ENCODE measurements at places on chromosomes 5 and 9.

DNA sequence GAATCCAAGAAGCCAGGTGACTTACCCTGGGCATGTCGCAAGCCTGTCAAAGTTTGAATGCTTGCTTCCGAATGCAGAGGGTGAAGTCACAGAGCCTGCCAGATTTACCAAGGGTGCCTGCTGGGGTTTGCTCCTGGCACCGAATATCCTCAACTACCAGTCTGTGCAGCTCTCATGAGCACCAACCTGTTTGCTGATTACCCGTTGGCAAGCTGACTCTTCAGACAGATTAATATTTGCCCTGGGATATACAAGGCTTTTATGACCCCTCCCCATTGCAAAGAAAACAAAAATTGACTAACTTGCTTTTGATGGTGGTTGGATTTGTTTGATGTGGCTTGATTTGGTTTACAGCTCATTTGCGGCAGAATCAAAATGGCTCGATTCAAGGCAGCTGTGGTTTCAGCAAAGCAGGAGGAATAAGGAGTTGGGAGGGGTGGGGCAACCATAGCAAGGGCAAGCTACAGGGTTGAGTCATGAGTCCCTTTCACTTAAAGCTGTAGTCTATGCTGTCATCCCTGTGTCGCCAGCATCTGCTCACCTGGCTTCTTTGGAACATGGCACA lies 82.3 kb upstream of the AGXT2 start:
- H3K36me3 ChIP-seq = no peaks in the 10 kb centered on the region
- H3K4me3 ChIP-seq = no peak overlapping the region
- no peaks in the 10 kb centered on the region for H3K4me1 ChIP-seq
- H3K27ac ChIP-seq = peak overlapping the region; percentile 10
- peak; percentile 18 for DNase-seq

DNA sequence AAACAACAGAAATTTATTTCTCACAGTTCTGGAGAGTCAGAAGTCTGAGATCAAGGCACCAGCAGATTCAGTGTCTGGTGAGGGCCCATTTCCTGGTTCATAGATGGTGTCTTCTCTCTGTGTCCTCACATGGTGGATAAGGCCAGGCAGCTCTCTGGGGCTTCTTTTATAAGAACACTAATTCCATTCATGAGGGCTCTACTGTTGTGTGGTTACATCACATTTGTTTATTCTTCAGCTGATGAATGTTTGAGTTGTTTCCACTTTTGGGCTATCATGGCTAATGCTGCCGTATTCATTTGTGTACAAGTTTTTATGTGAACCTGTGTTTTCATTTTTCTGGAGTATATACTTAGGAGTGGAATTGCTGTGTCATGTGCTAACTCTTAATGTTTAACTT lies 35.2 kb downstream of the DDX4 start:
- H3K27ac ChIP-seq = no peak overlapping the region
- no peaks in the 10 kb centered on the region for H3K27me3 ChIP-seq
- no peak overlapping the region for H3K4me3 ChIP-seq
- no peak for DNase-seq

- no peak overlapping the region for H3K27ac ChIP-seq
- no peak overlapping the region for H3K4me3 ChIP-seq
- H3K27me3 ChIP-seq = no peaks in the 10 kb centered on the region
- H3K4me1 ChIP-seq = no peaks in the 10 kb centered on the region
- no peaks in the 10 kb centered on the region for H3K36me3 ChIP-seq
These were observed 139.8 kb downstream of the DROSHA start for GRCh38 chr5:31392061-31392460.

DNA sequence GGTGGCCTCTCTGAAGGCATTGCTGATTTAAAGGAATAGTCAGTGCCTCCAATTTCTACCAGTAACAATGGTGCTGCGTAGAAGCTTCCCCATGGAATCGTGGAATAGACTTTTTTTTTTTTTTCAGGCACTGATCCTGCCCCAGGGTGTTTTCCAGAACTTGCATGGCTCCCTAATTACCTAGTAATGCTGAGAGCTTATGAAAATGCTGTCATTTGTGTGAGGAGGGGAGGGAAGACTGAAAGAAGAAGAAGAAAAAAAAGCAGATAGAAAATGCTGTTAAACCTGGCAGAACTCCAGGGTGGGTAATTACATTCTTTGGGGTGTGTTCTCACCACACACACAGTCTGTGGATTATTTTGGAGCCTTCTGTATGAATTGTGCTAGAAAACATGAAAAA lies 4.8 kb upstream of the GRIA1 start:
- no peak for DNase-seq
- H3K27me3 ChIP-seq = no peaks in the 10 kb centered on the region
- H3K4me3 ChIP-seq = no peak overlapping the region
- no peak overlapping the region for H3K27ac ChIP-seq
- H3K36me3 ChIP-seq = no peaks in the 10 kb centered on the region
- no peaks in the 10 kb centered on the region for H3K4me1 ChIP-seq
